Esophagus mucosa (tissue), 1 donor: ENCODE measurements at places on chromosomes 12 and 14.

DNA sequence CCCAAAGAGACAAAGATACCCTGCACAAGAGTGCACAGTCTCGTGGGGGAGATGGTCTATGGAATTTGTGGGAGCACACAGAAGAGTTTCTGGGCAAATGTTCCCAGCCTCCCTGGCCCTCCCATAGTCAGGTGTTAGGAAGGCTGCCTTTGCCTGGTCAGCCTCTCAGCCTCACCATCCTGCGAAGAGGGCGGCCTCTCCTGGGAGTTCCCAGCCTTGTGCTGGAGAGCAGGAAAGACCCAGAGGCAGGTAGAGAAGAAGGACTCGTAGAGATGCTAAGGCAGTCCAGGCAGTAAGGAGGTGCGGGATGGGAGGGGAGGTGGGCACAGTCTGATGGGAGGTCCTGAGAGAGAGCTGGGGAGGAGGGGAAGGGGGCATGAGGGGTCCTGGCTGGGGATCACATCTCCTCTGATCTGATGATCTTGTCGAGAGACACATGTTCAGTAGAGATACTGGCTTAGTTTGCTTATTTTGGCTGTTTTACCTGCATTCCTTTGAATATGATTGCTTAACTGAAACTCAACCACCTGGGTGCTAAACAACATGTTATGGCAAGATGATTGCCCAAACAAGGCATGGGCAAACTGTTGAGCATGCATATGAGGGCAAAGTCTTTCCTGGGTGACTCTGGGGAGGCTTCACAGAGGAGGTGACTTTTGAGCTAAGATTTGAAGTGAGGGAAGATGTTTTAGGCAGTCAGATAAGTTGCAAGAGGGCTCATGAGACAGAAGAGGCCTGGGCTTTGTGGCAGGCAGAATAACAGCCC, 10.5 kb downstream of the SERPINA6 start:
- ATAC-seq: peak; percentile 56

GRCh38 chr12:66072566-66072965, 58.0 kb downstream of the LLPH start:
- no peak for ATAC-seq

DNA sequence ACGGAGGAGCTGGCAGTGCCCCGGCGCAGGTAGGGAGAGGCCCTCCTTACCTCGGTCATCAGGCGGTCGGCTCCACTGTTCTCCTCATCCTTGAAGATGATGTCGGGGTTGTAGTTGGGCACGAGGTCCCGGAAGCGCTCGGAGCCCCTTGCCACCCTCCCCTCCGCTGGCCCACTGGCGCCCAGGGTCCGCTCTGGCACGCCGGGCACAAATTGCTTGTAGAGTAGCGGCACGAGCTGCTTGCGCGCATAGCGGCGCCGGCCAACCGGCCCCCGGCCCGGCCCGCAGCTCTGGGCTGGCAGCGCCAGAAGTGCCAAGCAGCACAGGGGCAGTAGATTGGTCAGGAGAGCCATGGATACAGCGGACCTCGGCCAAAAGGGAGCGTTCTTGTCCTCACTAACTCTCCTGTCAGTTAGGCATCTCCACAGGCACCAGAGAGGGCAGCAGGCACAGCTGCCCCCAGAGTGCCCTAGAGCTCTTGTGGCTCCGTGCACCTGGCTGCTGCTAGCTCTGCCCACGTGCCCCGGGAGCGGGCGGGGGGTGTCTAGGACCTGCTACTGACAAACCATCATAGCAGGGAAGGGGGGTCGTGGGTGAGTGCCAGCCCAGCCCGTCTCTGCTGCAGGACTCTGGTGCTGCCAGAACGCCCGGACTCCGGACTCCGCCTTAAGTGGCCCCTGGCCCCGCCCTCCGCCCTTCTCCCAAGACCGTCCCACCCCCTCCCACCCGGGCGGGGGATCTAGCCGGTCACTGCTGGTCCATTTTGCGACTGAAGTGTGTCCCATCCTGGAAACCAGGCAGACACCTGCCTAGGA, at the start of gene DHH:
TSS of gene DHH (minus strand) at position 642 of the 815 bp plus-strand sequence. CDS start at position 353, 289 bp downstream.
- peak; percentile 9 for ATAC-seq

GRCh38 chr12:66232263-66232662, 43.2 kb downstream of the IRAK3 start:
- ATAC-seq: no peak

DNA sequence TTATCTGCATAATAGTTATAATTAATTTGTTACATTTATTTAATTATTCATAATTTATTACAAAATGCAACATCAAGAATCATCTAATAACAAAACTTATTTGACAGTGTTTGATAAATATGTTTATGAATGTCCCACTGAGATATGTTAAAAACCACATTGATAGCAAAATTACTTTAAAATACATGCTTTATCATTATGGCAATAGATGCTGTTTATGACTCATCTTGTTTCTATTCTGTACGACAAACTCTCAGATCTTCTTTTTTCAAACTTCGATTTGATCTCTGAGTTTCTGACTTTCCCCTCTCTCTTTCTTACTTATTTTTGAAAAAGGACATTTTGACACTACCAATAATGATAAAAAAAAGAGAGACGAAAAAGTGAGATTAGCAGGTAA, 56.8 kb upstream of the LRRK2 start:
- ATAC-seq: no peak

DNA sequence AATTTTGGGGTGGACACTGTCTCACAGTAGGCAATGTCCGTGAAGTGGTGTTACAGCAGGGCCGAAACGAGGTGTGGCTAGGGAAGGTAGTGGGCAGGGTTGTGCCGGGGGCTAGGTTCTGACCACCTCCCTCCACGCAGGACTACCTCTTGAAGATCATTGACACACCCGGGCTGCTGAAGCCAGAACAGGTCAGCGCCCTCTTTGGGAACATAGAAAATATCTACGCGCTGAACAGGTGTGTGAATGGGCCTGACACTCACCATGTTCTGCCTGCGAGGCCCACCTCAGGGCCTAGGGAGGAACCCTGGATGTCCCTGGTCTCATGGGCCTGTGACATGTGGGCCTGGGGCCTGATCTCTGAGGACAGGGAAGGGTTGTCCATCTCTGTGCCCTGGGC, 24.6 kb downstream of the PLEKHG3 start:
- ATAC-seq: no peak

- no peak for ATAC-seq
Observed at GRCh38 chr12:1353451-1353850, 240.9 kb downstream of the FBXL14 start.

DNA sequence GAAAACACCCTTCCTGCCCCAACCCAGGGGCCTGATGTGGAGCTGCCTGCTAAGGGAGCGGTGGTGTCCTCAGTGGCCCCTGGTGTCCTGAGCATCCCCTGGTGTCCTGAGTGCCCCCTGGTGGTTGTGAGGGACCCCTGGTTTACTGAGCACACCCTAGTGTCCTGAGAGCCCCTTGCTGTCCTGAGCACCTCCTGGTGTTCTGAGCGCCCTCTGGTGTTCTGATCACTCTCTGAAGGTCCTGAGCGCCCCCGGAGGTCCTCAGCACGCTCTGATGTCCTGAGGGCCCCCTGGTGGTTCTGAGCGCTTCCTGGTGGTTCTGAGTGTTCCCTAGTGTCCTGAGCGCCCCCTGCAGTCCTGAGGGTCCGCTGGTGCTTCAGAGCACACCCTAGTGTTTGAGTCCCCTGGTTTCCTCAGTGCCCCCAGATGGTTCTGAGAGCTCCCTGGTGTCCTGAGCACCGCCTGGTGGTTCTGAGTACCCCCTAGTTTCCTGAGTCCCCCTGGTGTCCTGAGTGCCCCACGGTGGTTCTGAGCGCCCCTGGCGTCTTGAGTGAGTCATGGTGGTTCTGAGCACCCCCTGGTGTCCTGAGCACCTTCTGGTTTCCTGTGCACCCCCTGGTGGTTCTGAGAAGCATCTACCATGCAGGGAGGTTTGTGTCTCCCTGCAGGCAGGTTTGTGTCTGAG, 1004.2 kb downstream of the TMEM121 start:
- no peak for ATAC-seq

DNA sequence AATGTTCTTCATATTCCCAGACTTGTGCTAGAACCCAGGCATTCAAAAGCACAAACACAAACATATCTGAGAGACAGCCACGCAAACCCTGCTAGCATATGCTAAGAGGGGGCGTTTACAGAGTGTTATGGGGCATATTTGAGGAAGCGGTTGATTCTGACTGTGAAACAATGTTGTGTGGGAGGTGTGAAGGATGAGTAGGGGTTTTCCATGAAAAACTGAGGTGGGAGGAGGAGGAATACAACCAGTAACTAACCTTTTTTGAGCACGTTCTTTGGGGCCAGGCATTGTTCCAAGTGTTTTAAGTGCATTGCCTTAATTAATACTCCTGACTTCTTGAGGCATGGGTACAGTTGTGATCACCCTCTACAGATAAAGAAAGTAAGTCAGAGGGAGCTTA, 499.5 kb downstream of the AACS start:
- no peak for ATAC-seq

DNA sequence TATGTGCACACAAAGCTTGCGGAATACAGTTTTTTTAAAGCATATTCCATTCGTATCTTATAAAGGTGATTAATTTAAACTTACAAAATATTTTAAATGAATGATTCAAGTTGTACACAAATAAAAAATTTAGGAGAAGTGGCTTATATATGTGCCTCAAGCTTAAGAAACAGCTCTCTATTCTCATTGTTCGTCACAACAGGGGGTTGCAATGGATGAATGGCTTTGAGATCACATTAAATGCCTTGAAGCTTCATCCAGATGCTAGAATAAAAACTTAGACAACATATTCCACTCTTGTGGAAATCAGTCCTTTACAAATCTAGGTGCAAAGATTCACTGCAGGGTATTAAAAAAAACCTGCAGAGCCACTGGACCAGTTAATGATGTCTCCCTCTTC, 303.9 kb upstream of the LRFN5 start:
- no peak for ATAC-seq

DNA sequence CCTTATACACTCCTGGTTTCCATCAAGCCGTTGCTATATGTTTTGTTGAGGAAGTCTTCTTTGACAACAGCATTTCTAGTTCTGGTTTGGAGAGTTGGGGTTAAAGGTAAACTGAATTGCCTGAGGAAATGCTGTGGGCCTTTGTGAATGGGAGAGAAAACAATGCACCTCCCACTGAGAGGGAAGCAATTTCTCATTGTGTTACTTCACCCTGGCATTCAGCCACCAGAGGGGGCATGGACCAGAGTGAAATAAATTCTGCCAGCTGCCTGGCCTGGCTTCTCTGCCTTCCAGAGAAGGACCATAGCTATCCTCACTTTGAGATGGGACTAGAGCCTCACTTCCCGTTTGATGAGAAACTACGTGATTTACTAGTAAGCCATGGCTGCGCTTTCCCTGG, 475.3 kb downstream of the EGLN3 start:
- no peak for ATAC-seq

- no peak for ATAC-seq
Observed at GRCh38 chr12:125131958-125132357, 66.7 kb downstream of the AACS start.
